ENCODE measurements at places on chromosomes 2 and 18.

DNA sequence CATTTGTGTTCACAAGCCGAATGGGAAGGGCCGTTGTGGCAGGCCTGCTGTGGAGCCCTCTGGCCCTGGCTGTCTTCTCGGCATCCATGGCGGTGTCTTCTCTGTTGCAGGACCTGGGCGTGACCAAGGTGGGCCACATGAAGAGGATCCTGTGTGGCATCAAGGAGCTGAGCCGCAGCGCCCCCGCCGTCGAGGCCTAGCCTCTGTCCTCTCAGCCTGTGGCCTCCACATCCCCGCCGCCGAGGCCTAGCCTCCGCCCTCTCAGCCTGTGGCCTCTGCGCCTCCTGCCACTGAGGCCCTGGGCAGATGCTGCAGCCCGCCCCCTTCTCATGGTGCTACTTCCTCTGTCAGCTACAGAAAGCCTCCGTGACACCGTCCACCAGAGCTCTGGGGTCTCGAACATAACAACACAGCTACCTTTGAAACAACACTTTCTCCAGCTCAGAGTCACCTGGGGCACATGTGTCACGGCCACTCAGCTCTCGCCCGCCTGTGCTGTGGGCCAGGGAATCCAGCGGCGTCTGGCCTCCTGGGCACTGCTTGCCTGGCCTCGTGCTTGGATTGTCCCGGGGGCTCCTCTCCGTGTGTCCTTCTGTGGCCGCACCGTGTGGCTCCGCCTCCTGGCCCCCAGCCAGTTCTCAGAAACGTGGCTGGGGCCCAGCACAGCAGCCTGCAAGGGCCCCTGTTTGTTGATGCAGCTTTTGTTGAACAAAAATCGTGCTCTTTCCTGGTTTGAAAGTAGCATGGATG is 97.1 kb downstream of the USP40 start:
- no peak for DNase-seq

GRCh38 chr18:63700501-63700900 is 2.3 kb upstream of the SERPINB11 start:
- DNase-seq = no peak

- DNase-seq = no peak
These were observed 111.8 kb upstream of the PPP1CB start for GRCh38 chr2:28639836-28640235.

GRCh38 chr2:126753501-126754212 is 97.7 kb downstream of the GYPC start:
- no peak for DNase-seq

DNA sequence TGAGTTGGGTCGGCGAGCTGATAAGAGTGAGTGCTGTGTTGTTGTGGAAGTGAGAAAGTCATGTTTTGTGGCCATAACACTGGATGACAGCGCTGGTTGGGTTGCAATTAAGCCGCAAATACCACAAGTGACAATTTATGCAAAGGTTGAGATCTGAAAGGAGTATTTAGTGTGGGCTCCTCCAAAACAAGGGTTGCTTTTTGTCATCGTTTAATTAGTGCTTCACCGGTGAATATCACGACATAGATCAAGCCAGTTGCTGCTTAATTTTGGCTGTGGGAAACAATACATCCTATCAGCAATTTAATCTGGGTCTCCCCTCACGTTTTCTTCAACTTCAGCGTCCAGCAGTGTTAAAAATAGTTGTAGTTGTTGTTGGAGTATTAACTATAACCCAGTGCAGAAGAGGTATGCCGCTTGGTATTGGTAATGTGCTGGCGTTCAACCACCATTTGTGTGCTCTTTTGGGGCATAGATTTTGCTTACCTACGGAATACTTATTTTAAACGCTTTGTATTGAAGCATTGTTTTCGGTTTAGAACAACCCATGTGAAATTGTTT is 662 bp downstream of the ACVR2A start:
- no peak for DNase-seq

- no peak for DNase-seq
These were observed 39.0 kb downstream of the VAPA start for GRCh38 chr18:9952633-9953416.

DNA sequence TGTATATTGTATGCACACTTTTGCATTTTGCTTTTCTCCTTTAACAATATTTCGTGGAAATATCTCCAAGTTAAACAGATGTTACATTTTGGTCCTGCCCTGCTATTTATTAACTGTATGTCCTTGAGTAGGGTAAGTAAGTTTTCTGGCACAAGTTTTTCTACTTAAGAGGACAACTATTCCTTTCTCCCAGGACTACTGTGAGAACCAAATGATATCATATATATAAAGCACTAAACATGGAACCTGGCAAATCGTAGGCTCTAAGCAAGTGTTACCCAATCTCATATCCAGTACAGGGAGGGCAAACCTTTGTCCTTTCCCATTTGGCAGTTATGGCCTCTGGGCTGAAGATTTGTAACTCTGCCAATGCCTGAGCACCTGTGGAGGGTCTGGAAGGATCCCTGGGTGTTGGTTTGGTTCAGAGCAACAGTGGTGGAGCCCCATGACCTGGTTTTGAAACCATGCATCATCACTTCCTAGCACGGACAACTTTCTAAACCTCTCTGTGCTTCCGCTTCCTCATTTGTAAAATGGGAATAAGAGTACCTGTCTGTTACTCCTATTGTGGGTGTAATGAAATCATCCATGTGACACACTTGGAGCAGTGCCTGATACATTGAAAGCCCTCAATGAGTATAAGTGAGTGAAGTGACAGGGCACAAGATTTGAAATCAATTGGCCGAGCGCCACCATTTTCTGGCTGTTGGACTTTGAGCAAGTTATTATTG is 28.3 kb upstream of the ICOS start:
- no peak for DNase-seq

GRCh38 chr2:89823556-89823955 is 1132.1 kb downstream of the RPIA start:
- no peak for DNase-seq

DNA sequence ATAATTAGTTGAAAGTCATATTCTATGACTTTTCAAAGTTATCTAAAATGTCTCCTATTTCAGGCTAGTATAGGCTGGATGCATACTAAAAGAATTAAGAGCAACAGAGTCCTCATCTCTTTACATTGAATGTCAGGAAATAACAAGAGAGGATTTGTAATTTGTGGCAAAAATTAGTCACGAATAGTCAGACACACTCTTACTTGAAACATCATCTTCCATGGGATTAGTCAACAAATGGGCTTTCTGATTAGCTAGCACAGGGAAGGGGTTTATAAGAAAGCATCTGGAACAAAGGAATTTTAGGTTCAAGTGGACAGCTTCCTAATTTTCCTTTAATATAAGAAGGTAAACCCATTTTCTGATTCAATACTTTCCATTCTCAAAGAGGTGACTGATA is 330.3 kb upstream of the MEX3C start:
- DNase-seq = no peak

DNA sequence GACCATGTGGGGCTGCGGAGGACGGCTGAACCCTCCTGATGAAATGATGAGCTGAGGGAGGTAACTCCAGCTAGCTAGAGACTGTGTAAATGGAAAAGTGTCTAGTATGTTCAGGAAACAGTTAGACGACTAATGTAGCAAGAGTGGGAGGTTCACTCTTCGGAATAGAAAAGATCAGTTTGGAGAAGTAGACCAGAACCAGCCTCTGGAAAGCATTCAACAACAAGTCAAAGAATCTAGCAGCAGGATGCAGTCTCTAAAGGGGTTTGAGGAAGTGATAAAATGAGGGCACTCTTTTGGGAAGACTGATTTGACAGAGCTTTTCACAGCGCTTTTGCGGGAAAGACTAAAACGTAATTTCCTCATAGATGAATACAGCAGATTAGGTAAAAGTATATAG is 79.6 kb downstream of the GAREM1 start:
- no peak for DNase-seq

DNA sequence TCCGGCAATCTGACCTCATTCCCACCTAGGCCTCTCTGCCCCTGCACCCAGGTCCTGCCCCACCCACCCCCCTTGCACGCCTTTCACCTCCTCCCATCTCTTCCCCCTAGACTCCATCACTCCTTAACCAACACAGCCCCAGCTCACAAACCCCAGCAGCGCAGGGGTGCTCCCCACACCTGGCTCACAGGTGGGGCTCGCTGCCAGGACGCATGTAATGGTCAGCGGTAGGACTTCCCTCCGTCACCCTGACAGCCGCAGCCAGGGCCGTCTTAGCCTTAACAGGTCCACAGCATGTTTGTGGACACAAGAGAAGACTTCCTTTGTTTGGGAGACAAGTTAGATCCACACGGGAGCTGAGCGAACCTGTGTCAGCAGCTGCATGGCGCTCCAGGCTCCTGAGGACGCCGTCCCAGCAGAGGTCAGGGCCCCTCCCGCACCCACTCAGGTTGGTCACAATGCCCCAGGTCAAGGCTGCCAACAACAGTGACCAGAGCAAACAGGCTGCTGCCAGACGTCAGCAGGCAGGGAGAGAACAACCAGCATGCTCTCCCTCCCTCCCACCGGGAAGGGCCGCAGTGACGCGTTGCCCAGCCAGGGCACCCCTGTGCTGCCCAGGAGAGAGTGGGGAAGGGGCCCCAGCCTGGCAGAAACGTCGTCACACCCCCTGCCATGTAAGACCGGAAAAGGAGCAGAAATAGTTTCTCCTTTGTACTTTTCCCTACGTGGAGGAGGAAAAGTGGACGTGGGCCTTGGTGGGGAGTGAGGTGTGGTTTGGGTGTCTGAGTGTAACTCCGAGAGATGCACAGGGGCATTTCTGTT is 68.0 kb downstream of the PXDN start:
- DNase-seq = no peak

- no peak for DNase-seq
These were observed 14.3 kb upstream of the ITGA6 start for GRCh38 chr2:172412984-172413492.

GRCh38 chr2:56714400-56714799 is 530.6 kb downstream of the CCDC85A start:
- DNase-seq = no peak

GRCh38 chr2:8524388-8524787 is 157.5 kb upstream of the ID2 start:
- DNase-seq = no peak

GRCh38 chr2:108614043-108614545 is 79.8 kb downstream of the LIMS1 start:
- DNase-seq = no peak

DNA sequence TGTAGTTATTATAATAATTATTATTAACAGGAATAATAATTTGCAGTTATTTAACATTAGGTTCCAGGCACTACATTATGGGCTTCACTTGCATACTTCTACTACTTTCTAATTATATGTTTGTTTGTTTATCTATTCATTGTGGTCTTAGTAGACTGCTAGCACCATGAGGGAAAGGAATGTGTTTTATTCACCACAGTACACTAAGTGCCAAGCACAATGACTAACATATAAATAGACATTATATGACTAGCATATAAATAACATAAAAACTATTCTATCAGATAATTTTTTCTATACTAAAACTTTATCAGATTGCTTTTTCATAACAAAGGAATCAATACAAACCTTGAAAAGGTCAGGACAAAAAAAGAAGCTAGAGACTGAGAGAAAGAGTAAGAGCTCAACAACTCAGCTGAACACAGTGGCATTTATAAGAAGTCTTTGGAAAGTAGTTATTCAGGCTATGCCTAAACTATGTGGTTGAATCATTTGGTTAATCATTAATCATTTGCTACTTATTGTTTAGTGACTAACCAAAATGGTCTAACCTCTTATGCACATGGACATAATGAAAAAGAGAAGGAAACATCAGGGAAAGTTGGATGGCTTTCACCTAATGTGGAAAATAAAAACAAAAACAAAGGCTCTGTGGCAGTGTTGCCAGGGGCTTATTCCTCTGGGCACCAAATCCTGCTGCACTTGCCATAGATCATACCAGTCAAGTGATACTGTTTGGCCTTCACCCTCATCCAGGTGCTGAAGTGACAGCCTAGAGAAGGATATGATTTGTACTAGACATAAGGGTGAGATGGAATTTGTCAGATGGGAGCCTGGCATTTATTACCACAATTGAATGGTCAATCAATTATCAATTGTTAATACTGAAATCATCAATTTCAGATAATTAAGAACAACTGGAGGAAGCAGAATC is 174.9 kb downstream of the ETAA1 start:
- DNase-seq = no peak

DNA sequence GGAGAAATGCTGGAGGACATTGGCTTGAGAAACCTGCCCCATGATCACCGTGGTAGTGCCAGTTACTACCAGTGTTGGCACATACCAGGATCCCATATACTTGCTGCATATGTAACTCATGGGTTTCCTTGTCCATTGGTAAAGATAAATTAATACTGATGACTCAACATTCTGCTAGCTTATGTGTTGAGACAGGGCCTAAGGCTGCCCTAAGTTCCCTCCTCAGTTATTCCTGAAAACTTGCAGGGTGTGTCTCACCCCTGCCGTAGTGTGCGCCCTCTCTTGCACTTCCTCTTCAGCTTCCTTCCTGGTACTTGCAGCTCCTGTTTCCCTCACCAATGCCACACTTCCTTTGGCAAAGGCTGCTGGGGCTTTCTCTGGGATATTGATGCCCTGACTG is 4.3 kb upstream of the INO80C start:
- DNase-seq = no peak

GRCh38 chr18:58058720-58059119 is 14.7 kb downstream of the NEDD4L start:
- DNase-seq = no peak

- no peak for DNase-seq
These were observed 452.8 kb downstream of the CBLN2 start for GRCh38 chr18:72091369-72091768.

GRCh38 chr2:37645836-37646235 is 25.6 kb downstream of the CDC42EP3 start:
- DNase-seq = no peak

DNA sequence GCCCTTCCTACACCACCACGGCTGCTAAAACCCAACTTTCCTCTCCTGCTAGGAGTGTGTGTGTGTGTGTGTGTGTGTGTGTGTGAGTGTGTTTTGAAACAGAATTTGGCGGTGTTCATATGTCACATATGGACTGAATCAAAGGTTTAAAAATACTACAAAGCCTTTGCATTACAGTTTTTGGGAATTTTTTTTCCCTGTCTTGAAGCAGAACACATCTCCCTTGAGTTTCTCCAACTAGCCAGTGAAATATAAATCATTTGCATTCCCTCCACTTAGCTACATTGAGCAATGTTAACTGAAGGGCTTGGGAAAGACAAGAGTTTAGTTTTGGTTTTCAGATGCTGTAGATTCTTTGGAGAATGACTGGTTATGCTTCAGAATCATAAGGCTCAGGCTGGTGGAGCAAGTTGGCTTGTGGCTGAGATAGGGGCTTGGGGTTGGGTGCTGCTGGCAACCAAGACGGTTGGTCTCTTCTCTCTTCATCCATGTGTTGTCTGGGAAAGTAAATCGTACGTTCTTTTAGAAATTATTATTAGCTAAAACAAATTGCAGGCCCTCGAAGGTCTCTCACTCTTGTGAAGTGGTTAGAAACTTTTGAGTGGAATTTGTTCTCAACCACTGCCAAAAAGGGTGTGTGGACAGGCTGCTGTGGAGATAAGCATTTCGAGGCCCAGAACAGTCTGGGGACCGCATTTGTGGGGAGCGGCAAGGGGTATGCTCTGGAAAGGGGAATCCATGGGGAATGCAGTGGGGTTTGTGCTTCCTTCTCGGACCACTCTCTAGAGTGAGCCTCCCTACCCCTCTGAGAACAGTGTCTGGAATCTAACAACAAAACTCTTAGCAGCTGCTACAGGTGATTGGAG is 1.4 kb downstream of the NRP2 start:
- DNase-seq = no peak

- no peak for DNase-seq
These were observed 15.7 kb downstream of the CCL20 start for GRCh38 chr2:227829337-227829736.

GRCh38 chr2:31397094-31397493 is 17.4 kb downstream of the XDH start:
- DNase-seq = no peak

All from WERI-Rb-1 (cell line).